ENCODE measurements at places on chromosomes 7 and 10.

- no peak for DNase-seq
These were observed 97.3 kb downstream of the ZNF680 start for GRCh38 chr7:64465551-64465950.

GRCh38 chr7:134707663-134708378 is 61.2 kb downstream of the BPGM start:
- no peak for DNase-seq

DNA sequence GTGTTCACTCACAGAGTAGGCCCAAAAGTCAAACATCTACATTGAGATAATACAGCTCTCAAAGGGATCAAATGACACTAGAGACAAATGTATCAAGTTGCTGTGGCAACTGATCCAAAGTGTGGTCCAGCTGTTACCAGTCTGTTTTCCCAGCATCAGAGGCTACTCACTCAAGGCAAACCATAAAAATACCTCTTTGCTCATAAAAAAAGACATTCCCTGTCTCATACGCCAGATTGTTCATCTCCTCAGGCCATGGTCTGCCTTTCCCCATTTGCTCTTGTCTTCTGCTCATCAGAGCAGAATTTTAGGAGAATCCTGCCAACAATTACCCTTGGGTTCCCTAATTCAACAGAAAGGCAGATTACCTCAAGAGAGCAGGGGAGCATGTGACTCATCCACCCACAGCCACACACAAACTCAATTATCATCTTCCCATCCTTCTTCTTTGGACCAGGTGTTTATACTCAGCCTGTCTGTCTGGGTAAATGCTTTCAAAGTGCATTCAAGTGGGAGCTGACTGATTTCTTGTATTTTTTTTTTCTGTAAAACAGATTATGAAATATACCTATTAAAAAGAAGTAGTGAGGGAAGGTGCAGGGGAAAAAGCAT is 226.5 kb upstream of the HPS1 start:
- DNase-seq: no peak

DNA sequence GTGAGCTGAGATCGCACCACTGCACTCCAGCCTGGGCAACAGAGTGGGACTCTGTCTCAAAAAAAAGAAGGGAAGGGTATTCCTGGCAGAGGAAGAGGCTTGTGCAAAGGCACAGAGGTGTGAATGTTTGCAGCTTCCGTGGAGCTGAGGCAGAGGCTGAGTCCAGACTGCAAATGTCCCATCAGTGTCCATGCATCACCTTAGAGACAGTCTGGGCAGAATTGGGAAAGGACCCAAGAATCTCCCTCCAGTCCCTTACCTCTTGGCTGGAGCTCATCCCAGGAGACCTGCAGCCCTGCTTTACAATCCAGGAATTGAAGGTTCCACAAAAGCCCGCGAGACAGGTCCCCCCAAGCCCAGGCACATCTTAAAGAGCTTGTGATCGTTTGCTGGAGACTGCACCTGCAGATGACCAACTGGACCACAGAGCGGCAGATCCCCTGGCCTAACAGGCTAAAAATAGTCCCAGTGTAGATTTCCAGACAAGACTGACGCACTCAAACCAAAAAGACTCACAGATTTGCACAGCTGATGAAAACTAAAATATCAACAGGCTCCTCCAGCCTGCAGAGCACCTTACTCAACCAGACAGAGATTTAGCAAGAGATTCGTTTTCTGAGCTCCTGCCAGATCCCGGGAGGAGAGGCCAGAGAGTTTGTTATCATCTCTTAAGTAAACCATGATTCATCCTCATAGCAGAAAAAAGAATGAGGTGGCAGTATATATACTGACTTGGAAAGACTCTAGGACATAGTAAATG is 22.9 kb upstream of the NANOS1 start:
- peak; percentile 88 for DNase-seq

DNA sequence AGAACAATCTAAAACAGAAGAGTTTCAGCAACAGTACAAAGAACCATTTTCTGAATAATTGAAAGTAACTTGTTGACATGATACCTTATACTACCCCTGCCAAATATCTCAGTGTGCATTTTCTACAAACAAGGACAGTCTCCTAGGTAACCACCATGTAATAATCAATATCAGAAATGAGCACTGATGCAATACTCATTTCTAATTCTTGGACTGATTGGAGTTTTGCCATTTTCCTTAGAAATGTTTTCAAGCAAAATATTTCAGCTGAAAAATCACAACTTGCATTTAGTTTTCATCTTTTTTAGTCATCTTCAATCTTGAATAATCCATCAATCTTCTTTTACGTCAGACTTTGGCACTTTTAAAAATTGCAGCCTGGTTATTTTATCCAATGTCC is 420.2 kb downstream of the CDC14C start:
- no peak for DNase-seq

DNA sequence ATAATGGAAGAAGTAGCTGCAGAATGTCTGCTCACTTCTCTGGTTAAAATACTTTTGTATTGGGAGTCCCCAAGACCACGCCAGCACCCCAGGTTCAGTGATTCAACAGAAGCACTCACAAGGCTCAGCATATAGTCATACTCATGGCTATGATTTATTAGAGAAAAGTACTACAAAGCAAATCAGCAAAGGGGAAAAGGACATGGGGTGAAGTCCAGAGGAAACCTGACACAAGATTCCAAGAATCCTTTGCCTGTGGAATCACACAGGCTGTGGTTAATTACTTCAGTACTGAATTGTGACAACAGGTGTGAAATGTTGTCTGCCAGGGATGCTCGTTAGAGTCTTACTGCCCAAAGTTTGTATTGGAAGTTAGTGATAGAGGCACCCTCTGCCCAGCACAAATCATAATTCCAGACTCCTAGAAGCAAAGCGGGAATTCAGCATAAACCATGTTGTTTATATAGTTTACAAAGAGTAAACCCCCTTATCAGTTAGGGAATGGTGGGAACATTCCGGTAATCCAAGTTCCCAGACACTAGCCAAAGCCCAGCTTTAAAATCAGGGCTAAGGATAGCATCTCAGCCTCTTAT is 79.4 kb downstream of the HYCC1 start:
- peak; percentile 70 for DNase-seq

- DNase-seq: no peak
These were observed 340.7 kb upstream of the AUTS2 start for GRCh38 chr7:69257592-69257991.

DNA sequence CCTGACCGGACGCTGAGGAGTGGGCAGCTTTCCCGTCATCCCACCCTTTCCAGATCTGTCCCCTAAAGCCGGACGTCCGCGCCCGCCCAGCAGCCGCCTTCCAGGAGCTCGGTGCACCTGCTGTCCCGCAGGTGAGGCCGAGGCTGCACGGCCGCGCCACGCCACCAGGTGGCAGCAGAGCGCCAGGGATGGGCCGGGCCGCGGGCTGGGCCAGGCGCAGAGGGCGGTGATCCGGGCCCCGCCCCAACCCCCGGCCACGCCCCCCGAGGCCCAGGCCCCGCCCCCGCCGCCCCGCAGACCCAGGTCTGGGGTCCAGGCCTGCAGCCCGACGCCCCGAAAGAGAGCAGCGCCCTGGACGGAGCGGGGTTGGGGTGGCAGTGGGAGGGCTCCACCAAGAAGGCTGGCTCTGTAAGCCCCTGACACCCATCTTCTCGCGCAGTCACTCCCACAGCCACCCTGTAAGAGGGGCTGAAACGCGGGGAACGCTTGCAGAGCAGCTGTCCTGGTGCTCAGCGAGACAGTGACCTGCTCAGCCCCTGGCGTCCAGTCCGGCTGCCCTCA is 32.2 kb downstream of the FOXL3 start:
- peak; percentile 77 for DNase-seq

GRCh38 chr10:103772096-103772845 is 83.1 kb downstream of the SH3PXD2A start:
- peak; percentile 89 for DNase-seq

DNA sequence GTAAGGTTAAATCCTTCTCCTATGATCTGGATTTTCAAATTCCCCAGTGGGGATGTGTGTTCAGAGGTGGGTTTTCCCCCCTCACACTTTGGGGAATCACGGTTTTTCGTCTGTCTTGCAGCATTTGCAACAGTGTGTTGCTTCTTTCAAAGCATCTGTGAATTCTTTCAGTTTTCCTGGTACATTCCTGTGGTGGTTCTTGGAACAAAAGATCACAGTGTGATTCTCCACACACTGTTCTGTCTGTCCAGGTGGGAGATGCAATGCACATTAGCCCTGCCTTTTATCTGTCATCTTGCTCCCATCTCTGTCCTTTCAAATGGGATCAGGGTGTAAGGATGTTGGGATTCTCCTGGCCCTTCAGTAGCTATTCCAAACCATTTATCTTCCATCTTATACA is 11.8 kb downstream of the AGK start:
- peak; percentile 42 for DNase-seq

DNA sequence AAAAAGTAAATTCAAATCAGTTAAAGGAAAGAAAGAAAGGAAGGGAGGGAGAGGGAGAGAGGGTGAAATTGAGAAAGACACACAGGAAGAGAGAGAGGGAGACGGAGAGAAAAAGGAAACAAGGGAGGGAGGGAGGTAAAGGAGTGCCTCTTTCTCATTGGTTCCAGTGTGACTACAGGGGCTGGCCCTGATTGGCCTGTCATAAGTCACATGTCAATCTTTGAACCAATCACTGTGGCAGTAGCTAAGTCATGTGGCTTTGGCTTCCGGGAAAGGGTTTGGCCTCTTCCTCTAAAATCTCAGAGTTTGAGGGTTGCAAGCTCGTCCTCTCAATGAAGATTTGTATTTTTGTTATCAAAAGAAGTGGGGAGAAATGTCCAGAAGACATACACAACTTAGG is 150.2 kb downstream of the RAB11FIP2 start:
- DNase-seq: no peak

GRCh38 chr7:150948791-150949251 is 29.3 kb downstream of the KCNH2 start:
- DNase-seq: no peak

GRCh38 chr10:29304264-29304994 is 15.6 kb downstream of the LYZL1 start:
- peak; percentile 89 for DNase-seq

GRCh38 chr7:106553446-106553836 is 107.5 kb downstream of the CCDC71L start:
- DNase-seq: no peak
